B cell (primary cell): ENCODE measurements at places on chromosomes 16 and 17. TPM values are rescaled to one million over a fixed set of nuclear protein-coding genes. Genes with fewer than 3 reads are reported as not detected.

The SMPD3 gene
- 1.8 and 2.8 TPM in 2 replicates for polyA plus RNA-seq

- DNase-seq = peak; percentile 38
These were observed 797 bp downstream of the PRCD start for GRCh38 chr17:76540381-76541300.

DNA sequence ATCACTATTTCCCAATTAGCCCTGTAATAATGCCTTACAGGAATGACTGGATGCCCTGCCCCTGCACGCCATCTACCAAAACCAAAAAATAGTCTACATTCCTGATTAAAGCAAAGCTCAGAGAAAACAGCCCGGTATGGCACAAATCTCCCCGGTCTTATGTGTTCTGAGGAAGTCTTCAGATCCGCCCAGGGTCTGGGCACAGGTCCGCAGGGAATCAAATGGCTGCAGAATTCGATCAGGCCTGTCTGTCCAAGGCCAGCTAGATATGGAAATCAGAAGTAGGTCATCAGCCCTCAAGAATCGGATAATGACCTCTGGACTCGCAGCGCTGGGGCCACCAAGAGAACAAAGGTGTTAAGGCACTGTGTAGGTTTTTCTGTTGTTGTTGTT, 171.0 kb downstream of the ZFHX3 start:
- no peak for DNase-seq

DNA sequence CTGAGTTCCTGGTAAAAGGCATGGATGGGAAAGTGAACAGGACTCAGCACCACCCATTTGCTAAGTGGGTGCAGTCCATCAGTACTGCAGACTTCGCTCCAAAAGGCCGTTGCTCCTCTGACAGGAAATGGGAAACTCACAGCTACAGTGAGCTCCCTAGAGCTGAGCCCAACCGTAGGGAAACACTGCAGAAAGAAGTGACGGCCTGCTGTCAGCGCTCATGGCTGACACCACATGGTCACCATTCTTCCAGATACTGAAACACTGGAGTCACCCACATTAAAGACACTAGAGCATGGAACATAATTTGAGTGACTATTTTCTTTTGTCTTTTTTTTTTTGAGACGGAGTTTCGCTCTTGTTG, 31.9 kb downstream of the UBE2O start:
- DNase-seq = no peak

GRCh38 chr16:66856801-66857200, 12.6 kb downstream of the CA7 start:
- DNase-seq = no peak

- DNase-seq = no peak
These were observed 136.3 kb upstream of the CHMP6 start for GRCh38 chr17:80855196-80855947.

DNA sequence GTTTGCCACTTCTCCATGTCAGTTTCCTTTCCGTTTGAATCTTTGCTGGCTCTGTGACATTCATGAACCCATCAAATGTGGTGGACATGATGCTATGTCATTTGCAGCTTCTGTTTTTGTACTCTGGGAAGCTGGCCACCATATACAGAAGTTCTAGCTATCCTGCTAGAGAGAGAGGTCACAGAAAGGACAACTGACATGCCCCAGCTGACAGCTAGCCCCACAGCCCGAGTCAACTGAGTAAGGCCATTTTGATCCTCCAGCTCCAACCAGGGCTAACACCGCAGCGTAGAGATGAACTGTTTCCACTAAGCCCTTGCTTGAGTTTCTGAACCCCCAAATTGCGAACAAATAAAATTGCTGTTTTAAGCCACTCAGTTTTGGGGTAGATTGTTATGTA, 33.8 kb downstream of the CCDC42 start:
- no peak for DNase-seq

DNA sequence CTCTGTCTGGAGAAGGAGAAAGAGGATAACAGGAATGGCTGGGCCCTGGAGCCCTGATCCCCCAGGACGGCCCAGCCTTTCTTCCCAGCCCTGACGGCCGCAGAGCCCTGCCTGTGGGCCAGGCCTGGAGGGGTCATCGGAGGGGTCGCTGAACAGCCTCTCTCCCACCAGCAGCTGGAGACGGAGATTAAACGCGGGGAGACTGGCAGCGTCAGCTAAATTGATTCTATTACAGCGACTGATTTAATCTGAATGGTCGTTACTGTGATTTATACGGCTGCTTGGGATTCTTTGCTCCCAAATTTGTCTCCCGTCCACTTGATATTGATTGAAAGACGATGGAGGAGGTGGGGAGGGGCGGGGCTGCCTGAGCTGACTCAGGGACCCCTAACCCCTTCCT, 7.1 kb upstream of the CDH15 start:
- no peak for DNase-seq
